T-helper 22 cell (primary cell): ENCODE measurements at places on chromosomes 6 and 20.

GRCh38 chr6:79557673-79558467, 20.6 kb upstream of the LCA5 start:
- DNase-seq = no peak

- no peak for DNase-seq
Observed at GRCh38 chr6:100491952-100492670, 27.4 kb upstream of the SIM1 start.

- DNase-seq = no peak
Observed at GRCh38 chr6:7628909-7629308, 38.9 kb downstream of the SNRNP48 start.

DNA sequence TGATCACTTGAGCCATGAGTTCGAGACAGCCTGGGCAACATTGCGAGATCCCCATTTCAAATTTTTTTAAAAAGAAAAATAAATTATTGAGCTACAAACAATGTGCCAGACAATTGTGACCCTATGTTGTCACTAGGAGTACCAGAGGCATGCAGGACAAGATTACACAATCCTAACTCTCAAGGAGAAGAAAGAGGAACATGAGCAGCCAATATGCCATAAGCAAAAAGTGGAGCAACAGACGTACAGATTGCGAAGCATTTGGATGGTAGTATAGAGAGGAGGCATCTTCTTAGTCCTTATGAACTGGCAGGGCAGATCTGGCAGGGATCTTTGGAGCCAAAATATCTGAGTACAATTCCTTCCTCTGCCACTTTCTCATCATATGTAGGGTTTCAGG, 156.4 kb downstream of the OR2B2 start:
- no peak for DNase-seq

GRCh38 chr20:36306553-36307411, 643 bp downstream of the DLGAP4 start:
- DNase-seq = no peak

GRCh38 chr20:41223112-41223511, 85.8 kb downstream of the PLCG1 start:
- no peak for DNase-seq

DNA sequence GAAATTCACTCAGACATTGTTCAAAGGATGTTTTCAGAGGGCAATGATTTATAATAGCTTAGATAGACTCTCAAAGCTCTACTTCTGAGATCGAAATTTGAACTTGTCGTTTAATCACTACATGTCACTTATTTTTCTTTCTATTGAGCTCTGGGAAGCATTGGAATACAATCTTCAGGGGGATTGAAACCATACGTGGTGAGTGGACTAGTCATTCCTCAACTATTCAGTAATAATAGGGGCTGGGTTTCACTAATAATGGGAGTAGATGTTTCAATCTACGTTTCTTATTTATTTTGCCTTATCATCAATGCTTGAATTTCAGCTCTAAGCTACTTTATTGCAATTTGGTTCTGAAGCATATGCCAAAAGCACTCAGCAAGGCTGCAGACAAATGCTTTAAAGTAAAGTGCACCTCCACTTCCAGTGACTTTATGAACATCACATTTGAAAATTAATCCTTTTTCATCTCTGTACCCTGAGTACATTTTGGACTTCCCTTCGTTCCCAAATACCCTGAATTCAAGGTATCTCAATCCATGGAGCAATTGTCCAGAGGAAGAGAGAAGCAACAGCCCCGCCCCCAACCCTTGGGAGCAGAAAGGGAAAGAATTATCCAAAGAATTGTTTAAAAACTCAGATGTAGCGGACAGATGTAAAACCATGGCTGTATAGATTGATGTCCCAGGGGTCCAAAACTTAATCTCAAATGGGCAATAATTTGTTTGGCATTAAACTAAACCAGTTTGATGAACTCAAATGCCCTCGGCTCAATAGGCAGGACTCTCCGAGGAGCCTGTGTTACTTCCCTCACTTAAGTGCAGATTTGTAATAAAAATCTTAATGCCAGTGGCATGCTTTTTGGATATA, 68.1 kb downstream of the HFE start:
- DNase-seq = no peak

- DNase-seq = no peak
Observed at GRCh38 chr6:155247618-155248007, 16.2 kb upstream of the CLDN20 start.

GRCh38 chr20:61848851-61849250, 216.8 kb downstream of the TAF4 start:
- DNase-seq = no peak

- no peak for DNase-seq
Observed at GRCh38 chr20:48765359-48765758, 62.4 kb downstream of the PREX1 start.
